Left ventricle myocardium superior (tissue), 1 donor: ENCODE measurements at places on chromosomes 3 and 15. TPM values are rescaled to one million over a fixed set of nuclear protein-coding genes. Genes with fewer than 3 reads are reported as not detected.

DNA sequence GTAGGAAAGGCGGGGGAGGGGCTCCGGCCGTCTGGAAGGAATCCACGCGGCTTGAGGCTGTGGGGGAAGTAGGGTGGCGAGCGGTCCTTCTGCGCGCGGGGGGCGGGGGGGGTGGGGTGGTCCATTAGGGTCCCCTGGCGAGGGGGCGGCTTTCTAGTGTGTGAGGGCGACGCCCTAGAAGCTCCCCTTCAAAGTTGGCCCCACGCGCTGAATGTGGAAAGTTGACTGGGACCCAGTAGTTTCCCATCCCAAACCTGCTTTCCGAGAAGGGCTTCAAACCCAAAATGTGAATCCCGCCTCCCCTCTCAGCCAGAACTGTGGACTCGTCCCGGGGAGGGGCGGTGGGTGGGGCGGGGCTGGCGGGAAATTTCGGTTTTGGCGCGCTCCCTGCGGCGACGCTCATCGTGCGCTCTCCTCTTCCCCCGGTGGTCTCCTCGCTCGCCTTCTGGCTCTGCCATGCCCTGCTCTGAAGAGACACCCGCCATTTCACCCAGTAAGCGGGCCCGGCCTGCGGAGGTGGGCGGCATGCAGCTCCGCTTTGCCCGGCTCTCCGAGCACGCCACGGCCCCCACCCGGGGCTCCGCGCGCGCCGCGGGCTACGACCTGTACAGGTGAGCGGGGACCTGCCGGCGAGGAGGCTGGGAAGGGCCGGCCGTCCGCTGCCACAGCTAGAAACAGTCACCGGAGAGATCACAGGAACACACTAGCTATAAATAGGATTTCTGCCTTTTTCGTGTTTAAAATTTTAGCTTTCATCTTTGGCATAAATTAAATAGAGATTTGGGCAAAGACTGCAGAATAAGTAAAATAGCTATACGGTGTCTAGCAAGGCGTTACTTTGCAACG lies 790 bp downstream of the DUT start:
- peak; percentile 71 for DNase-seq

DNA sequence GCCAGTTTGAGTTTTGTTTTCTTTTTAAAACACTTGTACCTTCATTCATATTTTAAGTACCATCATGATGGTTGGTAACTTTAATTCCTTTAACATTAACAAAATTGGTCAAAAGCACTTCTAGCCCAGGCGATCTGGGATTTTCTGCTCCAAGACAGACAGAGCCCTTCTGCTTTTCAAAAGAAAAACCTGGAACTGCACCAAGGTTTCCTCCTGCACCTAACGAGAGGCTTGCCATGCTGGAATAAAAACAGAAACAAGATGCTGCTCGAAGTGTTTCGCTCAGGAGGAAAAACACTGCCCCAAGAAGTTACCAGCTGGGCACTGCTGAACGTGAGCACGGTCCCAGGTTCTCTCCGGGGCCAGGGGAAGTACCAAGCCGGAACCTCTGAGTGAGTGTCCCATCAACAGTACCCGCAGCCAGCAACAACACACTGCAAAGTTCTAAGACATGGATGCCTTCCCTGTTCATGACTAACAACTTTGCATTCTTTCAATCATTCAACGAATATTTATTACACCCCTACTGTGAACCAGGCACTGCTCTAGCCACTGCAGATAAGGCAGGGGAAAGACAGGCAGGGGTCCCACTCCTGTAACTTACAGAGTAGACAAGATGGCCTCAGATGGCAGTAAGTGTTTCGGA lies 98.8 kb downstream of the XXYLT1 start:
- no peak for DNase-seq

DNA sequence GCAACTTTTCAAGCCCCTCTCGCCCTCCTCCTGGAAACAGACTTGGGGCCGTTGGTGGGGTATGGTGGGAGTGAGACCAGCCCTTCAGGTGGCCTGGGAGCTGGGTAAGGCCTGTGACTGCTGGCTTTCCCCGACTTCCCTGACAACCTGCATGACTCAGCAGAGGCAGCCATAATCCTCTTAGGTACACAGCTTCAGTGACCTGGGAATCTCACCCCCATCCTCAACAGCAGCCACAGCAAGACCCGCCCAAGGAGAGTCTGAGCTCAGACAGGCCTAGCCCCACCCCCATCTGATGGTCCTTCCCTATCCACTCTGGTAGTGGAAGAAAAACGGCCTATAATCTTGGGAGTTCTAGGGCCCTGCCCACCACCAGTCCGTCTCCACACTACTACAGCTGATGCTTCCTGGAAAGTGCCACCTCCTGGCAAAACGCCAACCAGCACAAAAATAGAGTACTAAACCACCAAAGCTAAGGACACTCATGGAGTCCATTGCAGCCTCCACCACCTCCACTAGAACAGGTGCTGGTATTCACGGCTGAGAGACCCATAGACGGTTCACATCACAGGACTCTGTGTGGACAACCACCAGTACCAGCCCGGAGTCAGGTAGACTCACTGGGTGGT lies 13.1 kb upstream of the SLC27A2 start:
- DNase-seq: no peak

DNA sequence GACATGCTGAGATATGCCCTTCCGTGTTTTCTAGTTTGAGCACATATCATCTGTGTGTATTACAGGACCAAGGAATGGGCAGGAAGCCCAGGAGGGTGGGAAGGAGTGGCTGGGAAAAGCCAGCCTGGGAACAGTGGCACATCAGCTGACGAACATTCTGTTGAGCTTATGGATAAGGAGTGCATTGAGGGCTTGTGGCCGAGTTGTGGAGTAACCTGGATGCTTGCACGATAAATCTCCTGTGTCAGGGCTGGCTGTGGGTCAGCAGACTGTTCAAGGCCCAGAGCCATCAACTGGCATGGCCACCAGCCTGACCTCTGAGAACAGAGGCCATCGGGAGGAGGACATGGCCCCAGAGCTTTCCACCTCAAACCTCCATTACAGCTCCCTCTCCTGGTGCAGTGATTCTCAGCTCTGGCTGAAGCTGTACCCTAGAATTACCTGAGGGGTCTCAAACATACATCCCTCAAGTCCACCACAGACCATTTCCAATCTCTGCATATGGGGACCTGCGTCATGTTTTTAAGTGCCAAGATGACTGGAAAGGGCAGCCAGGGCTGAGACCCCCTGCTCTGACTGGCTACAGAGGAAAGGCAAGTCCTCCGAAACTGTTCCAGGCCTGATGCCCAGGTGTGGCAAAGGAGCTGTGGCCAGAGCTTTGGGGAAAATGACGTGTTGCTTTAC lies 4.8 kb upstream of the VILL start:
- DNase-seq: peak; percentile 60

- DNase-seq: no peak
Measured at GRCh38 chr3:150613709-150614480, 10.8 kb downstream of the SELENOT start.

Gene SLCO2A1
- total RNA-seq: 11.6 TPM

Gene UCN2
- total RNA-seq: 0.17 TPM

Gene PRR20G
- total RNA-seq: not detected

Gene AHSG
- total RNA-seq: not detected
